NCI-H82 (cell line): ENCODE measurements at places on chromosomes 4 and X.

GRCh38 chr4:123849495-123849894, 452.9 kb downstream of the SPRY1 start:
- peak; percentile 5 for DNase-seq

DNA sequence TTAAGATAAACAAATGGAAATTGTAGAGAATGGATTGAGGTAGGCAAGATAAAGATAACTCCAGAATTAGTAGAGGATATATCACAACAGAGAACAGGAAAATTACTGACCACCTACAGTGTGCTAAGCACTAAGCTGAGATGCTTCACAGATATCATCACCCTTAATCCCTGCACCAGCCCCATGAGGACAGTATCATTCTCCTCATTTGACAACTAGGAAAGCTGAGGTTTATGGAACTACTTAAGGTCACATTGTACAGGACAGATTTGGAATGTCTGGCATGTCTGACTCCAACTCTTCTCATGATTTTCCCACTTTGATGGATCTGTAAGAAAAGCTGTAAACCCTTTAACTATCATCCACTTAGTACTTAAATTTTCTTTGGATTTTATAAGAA, 95.5 kb downstream of the CASK start:
- peak; percentile 8 for DNase-seq

- no peak for DNase-seq
Observed at GRCh38 chrX:35842674-35843073, 44.5 kb downstream of the MAGEB16 start.

GRCh38 chr4:7956934-7957656, 17.4 kb upstream of the AFAP1 start:
- no peak for DNase-seq

DNA sequence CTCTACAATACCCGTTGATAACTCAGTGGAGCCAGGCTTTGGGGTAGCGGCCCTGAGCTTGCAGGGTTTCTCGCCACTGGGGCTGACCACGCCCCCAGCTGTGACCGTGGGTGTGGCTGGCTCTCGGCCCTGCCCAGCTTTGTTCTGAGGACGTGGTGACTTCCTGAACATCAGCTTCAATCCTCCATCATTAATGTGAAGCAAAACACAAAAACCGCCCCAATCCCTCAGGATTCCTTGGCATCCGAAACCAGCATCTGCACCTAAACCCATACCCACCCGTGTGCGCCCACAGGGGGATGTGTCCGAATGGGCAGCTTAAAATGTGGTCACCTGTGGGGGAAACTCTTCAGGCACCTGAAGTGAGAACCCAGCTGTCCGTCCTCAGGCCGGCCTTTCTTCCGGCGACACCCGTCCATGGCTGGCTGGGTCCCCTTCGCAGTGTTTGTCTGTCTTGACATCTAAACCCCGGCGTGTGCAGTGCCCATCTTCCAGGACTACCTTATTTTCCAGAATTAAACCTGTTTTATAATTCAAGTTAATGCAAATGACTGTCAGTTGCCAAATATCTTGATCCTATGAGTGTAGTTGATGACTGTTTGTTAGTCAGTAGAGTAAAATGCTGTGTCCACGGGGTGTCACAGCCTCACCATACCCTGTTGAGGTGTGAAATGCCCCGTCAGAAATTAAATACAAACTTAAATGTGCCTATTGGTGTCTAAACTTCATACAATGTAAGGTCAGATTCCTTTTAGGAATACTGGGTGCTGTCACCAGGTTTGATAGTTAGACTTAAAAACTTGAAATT, 27.3 kb downstream of the NELFA start:
- DNase-seq = peak; percentile 44
